Mucosa of gallbladder (tissue), 1 donor: ENCODE measurements at places on chromosomes 3 and 15.

DNA sequence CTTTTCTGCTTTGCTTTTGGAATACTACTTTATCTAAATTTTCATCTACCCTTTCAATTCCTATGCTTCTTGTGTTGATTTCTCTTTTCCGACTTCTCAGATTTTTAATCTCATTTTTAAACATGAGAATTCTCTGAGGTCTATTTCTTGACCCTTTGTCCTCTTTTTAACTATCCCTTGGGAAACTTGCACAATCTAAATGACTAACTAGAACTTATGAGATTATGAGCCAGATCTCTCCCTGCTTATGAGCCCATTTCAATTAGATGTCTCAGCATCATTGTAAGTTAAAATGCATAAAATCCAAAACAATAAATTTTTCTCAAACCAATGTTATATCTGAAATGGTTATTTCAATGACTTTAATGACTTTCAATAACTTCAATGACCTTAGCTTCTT lies 296.9 kb upstream of the AGTR1 start:
- DNase-seq, result no peak

- no peak for DNase-seq
Observed at GRCh38 chr3:128217702-128218547, 64.6 kb downstream of the EEFSEC start.

- DNase-seq, result no peak
Observed at GRCh38 chr15:43911235-43911781, 84.5 kb downstream of the WDR76 start.

GRCh38 chr15:59259137-59259943 lies 52.7 kb downstream of the LDHAL6B start:
- no peak for DNase-seq

DNA sequence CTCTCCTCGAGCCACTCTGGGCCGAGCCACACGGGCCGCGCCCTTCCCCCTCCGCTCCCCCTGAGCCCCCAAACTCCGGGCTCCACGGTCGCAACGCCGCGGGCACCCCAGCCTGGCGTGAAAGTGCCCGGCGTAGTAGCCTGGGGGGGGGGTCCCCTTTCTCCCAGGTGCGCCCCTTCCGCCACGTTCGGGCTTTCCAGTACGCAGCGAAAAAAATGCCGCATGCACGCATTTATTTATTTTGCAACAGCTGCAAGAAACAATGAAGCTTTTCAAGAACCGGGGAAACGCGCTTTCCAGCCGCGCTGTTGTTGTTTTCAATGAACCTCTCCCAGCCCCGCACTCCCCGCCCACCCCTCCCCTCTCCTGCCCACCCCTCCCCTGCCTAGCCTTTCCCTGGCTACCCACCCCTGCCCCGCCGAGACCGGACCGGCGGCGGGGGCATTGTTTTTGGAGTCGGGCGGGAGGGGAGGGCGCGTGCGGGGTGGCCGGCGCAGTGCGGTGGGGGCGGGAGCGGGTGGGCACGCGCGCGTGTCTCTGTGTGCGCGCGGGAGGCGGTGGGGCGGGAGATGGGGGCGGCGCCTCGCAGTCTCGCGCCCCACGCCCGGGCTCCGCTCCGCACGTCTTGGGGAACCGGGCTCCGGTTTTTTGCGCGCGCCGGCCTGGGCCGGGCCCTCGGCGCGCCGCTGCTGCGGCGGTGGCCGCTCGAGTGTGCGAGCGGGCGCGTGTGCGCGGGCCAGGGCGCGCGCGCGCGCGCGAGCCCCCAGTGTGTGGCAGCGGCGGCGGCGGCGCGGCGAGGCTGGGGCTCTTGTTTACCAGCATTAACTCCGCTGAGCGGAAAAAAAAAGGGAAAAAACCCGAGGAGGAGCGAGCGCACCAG lies at the start of gene IGF1R:
Gene IGF1R (plus strand): TSS at position 766 of the 880 bp plus-strand sequence. CDS start 1,043 bp downstream, outside the sequence.
- peak; percentile 88 for DNase-seq

DNA sequence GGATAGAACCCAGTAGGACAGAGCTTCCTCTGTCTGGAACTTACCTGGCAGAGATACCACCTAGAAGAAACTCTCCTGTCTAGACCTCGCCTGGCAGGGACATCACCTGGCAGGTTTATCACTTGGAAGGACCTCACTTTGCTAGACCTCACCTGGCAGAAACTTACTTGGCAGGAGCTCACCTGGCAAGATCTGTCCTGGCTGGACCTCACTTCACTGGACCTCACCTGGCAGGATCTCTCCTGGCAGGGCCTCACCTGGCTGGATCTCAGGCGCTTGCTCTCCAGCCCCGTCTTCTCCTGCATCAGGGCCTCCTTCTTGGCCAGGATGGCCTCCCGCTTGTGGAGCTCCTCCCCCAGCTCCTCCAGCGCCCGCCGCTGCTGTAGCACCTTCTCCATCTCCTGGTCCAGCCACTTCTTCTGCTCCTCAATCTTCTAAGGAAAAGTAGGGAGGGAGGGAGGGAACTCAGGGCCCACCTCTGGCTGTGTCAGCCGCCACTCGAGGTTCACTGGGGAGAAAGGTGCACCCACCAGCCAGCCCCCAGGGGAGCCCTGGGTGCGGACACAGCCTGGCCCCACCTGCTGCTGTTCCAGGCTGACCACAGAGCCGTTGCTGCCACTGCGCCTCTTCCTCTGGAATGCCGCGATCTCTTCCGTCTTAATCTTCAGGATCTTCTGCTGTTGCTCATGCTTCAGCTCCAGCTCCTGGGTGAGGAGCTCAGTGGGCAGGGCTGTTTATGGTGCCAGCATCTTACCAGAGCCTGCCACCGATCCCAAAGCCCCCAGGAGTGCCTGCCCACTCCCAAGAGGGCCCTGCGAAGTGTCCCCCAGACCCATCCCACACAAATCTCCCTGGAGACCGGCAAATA lies 22.5 kb downstream of the KIF7 start:
- no peak for DNase-seq

DNA sequence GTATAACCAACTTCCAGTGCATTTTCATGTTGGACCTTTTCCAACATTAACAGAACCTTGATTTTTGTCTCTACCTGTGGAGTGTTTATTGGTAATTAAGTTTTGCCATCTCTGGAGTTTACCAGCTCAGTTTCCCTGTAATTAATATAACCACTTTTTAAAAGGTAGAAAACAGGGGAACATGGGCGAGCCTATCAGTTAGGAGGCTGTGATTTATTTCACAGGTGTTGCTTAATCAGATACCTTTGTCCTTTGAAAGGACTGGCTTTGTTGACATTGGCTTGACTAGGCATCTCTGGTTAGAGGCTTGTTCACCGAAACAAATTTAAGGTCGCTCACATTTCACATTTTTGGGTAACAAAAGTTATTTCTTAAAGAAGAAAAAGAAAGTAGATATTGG lies 622 bp downstream of the NAALADL2 start:
- peak; percentile 19 for DNase-seq

- DNase-seq, result no peak
Observed at GRCh38 chr3:50207359-50208042, 2.4 kb downstream of the SLC38A3 start.

DNA sequence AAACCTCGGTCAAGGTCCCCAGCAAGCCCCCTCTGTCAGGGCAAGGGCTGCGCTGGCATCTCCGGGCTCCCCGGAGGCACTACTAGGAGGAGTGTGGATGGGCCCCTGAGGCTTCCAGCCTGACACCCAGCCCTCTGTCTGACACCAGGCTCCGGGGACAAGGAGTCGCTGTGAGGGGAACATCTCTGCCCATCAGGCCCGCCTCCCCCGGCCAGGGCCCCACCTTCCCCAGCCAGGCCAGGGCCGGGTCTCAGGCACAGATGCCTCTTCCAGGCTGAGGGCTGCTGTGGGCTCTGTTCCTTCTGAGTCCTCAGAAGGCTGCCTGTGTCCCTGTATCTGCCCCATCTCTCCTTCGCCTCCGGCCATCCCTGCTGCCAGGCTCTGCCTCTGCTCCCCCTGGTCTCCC lies 15.8 kb downstream of the CSPG4 start:
- no peak for DNase-seq

GRCh38 chr3:100087198-100087597 lies 27.1 kb downstream of the FILIP1L start:
- no peak for DNase-seq

GRCh38 chr3:195758721-195759353 lies 38.1 kb downstream of the MUC20 start:
- no peak for DNase-seq

- DNase-seq, result no peak
Observed at GRCh38 chr3:73552700-73553099, 72.0 kb downstream of the PDZRN3 start.

DNA sequence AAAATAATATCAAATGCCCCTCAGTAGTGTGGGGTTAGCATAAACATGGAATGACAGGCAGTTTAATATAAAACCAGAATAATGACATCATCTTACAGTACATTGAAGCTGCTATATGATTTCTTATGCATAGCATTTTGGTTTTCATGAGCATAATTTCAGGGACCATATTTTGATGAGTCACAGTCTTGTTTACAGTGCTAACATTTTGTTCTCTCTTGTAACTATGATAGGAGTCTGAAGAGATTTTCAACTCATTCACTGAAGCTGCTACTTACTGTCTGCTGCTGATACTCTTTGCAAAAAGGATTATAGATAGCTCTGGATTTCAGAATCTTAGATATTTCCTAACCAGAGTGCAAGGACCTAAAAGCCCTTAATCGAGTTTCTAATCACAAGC lies 92.6 kb upstream of the CCDC54 start:
- DNase-seq, result no peak

GRCh38 chr3:12879191-12879815 lies 37.9 kb upstream of the RPL32 start:
- DNase-seq, result no peak

- no peak for DNase-seq
Observed at GRCh38 chr3:143825513-143825912, 22.8 kb downstream of the SLC9A9 start.

DNA sequence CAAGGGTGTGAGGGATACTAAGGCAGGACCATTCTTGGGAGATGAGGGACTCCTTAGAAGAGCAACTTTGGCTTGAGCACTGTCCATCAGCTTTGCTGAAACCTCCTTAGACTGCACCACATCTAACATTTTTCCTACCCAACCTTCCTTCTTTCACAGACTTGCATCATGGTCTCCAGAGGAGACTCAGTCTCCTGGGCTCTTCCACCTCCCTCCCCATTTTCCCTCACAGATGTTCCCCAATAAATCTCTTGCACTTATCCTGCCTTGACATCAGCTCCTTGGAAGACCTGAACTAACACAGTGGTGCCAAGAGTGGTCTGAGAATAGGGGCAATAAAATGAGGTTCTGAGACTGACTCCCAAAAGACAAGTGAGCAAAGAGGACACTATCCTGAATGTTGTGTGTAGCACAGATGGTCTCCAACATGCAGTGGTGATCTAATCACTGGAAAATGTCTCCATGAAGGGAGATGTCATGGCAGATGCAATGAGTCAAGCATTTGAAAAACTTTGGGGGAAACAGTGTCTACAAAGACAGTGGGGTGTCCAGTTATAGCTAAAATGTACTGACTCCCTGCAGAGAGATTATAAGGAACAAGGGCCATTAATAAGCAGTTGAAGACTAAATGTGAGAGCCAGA lies 26.0 kb upstream of the BOC start:
- DNase-seq, result no peak
